ENCODE measurements at places on chromosomes 1 and 21.
A peak's percentile ranks its signal among the peaks of the same experiment; 100 is the strongest.

- DNase-seq = no peak
Measured at GRCh38 chr1:19432943-19433718, 52.2 kb downstream of the CAPZB start.

DNA sequence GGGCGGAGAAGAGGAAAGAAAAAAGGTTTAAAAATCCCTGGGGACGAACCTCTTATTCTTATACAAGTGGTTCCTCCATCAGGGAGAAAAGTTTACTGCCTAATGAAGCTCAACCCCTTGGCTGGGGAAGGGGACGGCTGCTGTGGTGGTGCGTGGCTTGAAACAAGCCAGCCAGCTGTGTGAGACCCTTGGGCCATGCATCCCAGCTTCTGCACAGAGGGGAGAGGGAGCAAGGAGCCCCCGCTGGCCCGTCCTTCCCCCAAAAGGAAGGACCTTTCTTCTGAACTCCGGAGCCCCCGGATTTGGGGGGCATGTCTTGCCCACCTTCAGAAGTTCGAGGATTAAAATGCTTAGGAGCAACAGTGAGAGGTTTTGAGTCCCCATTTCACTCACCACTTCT is 67.3 kb downstream of the STUM start:
- no peak for DNase-seq

GRCh38 chr1:245395680-245396079 is 240.9 kb downstream of the KIF26B start:
- no peak for DNase-seq

GRCh38 chr1:103194060-103194459 is 85.7 kb upstream of the COL11A1 start:
- no peak for DNase-seq

DNA sequence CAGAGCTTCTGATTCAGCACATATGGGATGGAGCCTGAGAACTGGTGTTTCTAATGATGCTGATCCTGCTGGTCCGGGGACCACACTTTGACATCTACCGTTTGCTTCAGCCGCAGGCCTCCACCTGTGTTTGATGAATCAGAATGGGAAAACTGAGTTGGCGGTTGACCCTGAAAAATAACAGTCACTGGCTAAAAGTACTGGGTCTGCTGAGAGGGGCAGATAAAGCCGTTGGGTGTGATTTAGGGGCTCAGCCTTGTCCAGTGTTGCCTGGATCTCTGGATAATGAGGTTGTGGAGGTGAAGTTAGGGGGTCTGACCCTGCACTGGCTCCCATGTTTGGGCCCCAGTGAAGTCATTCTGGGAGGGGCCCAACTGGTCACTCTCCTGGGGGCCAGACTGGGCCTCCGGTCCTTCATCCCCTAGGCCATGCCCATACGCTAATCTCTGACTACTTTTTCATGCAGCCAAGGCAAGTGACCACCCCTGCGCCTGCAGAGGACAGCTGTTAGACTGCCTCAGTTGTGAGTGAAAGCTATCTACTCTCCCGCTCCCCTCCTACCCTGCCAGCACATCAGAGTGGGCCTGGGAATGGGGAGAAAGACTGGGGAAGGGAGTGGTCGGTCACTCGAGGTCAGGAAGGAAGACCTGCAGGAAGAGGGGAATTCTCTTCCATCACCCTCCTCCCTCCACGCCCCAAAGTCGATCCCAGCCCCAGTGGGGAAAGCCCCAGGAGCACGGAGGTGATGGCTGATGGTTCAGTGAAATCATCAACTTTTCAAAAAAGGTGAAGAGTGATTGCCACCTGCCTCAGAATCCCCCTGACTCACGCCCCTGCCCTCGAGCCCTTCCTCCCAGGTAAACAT is 27.7 kb downstream of the VASH2 start:
- DNase-seq = no peak

DNA sequence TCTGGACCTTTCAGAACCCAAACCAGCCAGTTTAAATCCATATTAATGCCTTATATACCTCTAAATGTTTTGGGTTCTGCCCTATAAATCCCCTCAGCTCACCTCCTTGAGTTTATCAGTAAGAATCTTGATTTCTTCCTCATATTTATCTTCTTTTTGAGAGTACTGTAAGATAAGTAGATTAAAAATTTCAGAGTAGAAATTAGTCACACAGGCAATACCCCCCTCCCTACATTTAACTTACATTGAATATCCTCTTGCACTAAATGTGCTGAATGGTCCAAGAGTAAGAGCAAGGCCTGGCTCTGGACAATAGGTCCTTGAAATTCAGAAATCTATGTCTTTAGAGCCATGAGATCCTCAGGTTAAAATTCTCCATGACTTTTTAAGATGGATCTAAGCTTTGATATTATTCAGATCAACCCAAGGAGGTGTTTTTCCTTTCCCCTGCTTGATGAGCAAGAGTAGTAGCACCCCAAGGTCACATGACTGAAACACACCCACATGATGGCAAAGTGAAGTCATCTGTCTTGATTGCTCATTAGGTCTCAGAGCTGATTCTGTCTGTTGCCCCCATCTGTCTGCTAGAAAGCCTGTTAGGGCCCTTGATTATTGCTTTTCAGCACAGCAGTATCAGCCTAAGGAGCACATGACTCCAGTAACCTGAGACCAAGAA is 15.8 kb upstream of the NUP210L start:
- DNase-seq = no peak

DNA sequence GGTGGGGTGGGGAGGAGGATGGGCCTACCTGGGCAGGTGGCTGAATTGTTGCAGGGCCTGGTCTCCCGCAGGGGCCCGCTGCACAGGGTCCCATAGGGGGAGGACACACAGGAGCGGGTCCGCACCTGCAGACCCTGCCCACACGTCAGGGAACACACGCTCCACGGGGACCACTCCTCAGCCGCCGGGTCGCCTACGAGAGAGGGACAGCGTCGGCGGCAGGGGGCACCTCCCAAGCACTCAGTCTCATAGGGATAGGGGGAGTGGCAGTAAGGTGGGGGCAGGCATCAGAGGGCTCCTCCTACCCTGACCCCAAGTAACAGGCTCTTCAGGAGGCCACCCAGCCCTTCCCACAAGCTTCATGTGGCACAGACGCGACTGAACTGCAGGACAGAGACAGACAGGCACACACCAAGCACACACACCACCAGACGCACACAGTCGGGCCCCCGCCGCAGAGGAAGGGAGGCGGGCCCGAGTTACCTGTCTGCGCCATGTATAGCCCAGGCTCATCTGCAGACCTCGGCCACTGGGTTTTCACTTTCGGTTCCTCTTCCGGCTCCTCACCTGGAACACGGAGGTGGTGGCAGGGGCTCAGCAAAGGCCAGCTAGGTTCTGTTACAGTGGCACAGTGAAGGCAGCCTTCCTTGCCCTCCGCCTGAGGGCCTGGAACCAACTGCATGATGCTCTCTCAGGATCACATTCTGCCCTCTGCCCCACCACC is 19.8 kb downstream of the ADGRB2 start:
- DNase-seq = no peak

DNA sequence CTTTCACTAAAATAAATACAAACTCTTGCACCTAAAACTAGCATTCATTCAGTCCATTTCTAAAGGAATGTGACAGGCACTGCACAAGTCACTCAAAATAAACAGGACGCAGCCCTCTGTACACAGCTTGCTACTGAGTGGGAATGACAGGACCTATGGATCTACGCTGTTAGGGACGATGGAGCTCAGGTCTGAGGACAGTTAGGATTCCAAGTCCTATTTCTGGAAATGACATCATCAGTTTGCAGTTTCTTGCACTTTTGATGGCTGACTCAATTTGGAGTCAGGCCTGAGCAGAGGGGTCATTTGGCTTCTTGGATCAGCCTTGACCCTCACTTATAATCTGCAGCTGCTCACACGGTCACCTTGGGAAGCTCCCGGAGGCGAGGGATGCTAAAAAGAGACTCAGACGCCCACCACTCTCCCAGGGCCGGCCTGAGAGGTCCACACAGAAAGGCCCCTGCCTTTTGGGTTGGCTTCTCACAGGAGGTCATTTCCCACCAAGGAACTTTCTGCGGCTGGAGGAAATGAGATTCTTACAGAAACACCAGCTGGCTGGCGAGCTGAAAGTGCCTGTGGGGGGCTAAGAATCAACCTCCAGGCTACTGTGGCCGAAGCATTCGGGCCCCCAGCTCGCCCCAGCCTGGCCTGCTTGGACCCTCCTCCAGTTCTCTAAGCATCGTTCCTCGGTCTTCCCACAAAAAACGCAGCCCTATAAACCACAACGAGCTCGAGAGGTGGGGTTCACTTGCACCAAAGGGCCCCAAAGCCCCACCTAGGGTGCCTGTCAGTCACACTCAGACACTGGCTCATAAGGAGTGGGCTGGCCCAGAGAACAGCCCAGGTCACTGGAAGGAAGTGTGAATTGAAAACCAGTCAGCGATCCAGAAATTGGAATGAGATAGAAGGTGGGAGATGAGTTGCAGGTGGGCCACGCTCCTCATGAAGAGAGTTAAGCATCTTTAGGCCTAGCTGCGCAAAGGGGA is 8.9 kb upstream of the PDE9A start:
- DNase-seq = no peak

GRCh38 chr1:2887941-2888855 is 86.7 kb upstream of the TTC34 start:
- no peak for DNase-seq

- DNase-seq = peak; percentile 17
Measured at GRCh38 chr1:46527474-46528296, 23.8 kb downstream of the KNCN start.

DNA sequence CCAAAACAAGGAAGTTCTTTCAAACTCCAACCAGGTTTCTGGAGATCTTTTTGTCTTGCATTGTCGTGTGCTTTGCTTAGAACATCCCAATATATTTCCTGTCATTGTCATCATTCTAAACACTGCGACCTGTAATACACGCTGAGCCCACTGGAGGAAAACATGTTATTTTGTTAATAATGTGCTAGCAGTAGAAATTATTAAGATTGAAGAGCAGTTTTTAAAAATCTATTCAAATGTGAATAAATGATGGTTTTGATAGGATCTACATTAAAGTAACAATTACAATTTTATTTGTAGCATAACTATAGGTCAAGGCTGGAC is 268.5 kb downstream of the PTPRC start:
- no peak for DNase-seq

DNA sequence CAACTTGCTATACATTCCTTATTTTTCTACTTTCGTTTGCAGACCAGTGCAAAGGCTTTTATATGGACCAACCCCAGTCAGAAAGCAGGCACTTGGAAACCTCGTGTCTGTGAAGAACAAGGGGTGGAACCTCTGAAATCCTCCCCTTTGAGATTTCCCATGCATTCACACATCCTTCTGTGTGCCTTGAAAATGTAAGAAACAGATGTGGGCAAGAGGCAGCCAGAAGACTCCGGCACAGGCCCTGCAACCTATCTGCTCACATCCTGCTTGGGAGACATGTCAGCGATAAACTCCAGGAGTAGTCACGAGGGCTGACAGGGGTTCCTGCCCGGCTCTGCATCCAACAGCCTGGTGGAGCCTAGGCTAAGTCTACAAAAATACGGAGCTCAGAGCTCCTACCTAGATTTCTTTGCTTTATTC is 42.5 kb downstream of the ETS2 start:
- DNase-seq = no peak

DNA sequence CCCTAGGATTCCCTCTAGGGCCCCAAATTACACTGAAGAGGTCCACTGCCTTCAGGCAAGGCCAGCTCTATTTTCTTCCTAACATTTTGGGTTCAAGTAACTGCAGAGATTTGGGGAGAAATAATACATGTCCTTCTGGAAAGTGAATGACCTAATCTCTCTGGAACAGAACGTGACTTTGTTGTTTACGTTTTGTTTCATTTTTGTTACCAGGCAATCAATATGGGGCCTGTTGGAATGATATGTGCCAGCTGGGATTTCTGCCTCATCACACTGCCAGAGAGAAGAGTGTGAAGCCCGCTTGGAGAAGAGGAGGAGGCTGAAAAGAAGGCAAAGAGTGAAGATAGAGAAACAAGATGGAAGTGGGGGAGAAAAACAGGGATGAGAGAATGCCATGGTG is 116.7 kb downstream of the FASLG start:
- DNase-seq = no peak

GRCh38 chr21:15028186-15028585 is 36.6 kb downstream of the NRIP1 start:
- DNase-seq = peak; percentile 91

DNA sequence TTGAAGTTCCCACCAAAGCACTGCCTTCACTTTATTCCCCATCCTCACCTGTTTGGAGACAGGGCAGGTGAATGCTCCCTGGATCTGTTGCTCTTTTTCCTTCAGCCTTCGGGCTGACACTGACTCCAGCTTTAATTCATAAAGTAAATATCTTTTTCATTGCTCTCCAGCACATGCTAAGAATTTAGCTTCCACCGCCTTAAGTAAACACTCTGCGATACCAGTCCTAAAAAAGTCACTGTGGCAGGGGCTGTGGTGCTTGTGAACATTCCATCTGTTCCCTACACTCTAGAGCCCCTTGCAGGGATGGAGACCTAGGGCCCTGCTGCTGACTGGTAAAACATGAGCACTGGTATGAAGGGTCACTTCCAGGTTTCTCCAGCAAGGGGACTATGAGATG is 896 bp upstream of the PLA2G2A start:
- DNase-seq = no peak

DNA sequence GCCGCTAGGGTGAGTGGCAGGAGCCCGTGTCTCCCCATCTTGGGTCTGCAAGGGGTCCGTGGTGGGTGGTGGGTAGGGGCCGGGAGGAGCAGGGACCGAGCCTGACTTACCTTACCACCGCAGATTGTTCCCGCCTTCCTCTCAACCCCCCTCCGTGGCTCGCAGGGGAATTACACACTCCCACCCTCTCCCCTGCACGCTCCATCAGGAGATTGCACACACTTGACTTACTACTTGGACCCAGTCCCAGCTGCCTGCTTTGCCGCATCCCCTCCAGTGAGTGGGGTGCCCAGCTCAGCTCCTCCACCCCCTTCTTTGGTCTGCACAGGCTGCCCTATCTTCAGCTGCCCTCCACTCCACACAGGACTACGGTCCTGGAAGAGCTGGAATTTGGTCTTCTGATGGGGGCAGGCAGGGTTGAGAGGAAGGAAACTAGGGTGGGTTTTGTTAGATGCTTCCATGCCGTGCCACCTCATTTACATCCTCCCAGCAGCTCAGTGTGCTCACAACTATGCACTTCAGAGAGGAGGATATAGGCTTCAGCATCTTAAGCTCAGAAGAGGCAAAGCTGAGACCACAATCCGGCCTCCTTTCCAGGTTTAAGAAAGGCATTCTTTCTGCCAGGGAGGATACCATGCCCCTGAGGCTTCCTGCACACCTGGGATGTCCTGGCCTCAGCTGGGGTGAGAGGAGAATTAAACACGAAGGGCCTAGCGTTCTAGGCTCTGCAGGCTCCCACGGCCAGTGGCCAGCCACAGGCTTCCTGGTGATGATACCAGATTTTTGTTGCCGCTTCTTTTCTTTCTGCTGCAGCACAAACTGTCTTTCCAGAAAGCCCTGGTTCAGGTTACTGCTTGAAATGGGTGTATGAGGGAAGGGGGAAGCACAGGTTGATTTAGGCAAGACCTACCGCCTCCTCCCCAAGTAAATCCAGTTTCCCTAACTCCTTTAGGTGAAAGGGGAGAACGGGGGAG is 2.3 kb downstream of the KCNC4 start:
- DNase-seq = no peak

- no peak for DNase-seq
Measured at GRCh38 chr1:52041551-52042185, 8.1 kb upstream of the KTI12 start.

- no peak for DNase-seq
Measured at GRCh38 chr1:209045331-209046057, 538.0 kb upstream of the CAMK1G start.

GRCh38 chr1:58293388-58293787 is 253.1 kb downstream of the OMA1 start:
- no peak for DNase-seq
